Urinary bladder (tissue), 4 donors: ENCODE measurements at places on chromosomes 1 and 21. TPM values are rescaled to one million over a fixed set of nuclear protein-coding genes. Genes with fewer than 3 reads are reported as not detected.

The SLAMF8 gene
- 0.69 TPM for total RNA-seq

The CYP4A11 gene
- total RNA-seq = not detected

GRCh38 chr1:5670590-5671350, 321.5 kb downstream of the NPHP4 start:
- no peak for DNase-seq

GRCh38 chr1:69016468-69016867, 519.6 kb upstream of the DEPDC1 start:
- no peak for DNase-seq
